ENCODE measurements at places on chromosomes 13 and 19.

DNA sequence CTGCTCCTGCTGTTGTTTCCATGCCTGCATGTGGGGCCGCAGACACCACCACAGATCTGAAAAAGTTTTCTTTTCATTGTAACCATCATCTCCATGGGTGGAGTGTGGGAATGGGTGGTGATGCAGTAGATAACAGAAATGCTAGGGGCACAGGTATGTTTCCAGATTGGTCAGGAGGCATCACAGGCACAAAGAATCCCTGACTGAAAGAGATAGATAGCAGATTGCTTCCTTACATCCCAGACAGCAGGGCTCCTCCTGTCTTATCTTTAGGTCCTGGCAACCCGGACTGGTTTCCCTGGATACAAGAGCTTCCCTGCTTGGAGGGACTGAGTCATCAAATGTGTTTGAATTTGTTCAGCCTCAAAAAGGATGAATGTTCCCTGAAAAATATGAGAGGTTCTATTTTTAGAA lies 1937.6 kb downstream of the PCDH9 start:
- DNase-seq = no peak

GRCh38 chr13:50127726-50128291 lies 112.6 kb downstream of the KCNRG start:
- no peak for DNase-seq

DNA sequence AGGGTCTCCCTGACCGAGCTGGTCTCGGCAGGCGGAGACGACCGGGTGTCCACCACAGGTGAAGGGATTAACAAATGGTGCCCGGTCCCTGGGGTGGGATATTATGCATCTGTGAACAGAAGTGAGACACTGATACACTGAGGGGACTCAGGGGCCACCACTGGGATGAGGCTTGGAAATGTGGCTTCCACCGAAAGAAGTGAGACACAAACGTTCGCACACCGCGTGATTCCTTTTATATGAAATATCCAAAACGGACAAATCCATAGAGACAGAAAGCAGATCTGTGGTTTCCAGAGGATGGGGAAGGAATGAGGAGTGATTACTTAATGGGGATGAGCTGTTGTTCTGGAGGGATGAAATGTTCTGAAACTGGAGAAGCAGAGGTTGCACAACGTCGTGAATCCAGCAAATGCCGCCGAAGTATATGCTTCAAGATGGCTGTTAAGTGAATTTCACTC lies 47.5 kb downstream of the C13orf46 start:
- DNase-seq = no peak

DNA sequence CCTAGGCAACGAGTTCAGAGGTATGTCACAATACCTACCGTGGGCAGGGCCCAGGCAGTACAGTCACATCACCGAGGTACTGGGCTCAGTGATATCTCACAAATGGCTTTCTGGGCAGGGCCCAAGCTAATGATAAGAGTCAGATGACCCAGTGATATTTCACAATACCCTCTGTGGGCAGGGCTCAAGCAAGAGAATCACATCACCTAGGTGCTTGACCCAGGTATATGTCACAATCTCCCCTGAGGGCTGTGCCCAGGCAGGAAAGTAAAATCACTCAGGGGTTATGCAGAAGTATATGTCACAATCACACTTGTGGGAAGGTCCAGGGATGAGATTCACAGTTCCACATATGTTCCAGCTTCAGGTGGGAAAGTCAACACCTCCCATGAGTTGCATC lies 45.3 kb downstream of the ZNF729 start:
- DNase-seq = no peak

DNA sequence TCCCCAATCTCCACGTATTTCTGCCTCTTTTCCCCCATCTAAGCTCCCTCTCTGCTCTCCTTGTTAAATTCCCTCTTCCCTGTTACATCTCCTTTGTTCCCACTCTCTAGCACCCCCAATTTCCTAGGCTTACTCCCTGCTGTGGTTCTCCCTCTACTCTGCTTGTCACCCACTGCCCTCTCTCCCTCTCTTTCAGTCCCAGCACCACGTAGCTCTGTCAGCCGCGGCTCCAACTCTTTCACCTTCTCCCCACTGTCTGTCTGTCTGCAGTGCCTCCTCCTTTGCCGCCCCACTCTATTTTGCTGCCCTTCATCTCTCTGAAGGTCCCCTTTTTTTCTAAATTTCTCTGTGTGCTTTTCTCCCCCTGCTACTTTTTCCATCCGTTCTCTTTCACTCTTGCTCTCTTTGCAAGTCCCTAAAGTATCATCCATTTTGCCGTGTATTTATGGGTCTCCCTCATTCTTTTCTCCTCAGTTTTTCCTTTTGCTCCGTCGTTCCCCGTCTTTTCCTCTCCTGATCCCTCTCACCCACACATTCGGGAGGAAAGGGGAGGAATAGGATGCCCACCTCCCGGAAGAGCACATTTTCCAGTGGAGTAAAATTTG lies 937 bp downstream of the ZNF841 start:
- DNase-seq = no peak

DNA sequence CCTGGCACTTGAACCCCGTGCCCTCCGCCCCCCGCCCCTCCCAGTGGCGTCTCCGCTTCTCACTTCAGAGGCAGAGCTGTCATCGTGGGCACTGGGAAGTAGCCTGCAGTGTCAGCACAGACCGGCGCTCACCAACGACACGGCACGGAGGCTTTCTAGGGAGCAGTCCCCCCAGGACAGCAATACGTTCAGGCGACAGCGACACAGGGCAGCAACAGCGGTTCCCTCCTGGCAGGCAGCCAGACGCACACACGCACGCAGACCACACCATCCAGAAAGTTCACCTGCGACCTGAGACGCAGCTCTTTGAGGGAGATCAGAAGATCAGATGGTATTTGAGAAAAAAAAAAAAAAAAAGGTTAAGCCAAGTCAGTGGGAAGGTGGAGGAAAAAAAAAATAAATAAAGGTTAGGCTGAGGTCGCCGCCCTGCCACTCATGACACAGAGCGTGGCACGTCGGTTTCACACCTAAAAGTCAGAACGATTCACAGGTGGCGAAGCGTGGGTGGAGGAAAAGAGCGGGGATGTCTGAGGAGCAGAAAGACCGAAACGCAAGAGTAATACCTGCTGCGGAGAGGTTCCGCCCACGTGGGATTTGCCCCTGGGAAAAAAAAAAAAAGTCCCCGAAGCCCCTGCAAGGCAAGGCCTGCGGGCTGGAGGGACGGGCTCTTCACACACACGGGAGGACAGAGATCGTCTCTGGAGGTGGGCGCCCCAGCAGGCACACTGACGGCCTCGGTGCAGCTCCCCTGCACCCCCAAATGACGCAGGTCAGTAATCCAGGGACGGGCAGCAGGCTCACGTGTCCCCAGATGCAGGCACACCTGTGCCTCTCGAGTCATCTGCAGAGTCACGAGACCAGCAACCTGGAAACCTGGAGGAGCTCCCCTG lies 94.5 kb downstream of the GNG7 start:
- DNase-seq = no peak

DNA sequence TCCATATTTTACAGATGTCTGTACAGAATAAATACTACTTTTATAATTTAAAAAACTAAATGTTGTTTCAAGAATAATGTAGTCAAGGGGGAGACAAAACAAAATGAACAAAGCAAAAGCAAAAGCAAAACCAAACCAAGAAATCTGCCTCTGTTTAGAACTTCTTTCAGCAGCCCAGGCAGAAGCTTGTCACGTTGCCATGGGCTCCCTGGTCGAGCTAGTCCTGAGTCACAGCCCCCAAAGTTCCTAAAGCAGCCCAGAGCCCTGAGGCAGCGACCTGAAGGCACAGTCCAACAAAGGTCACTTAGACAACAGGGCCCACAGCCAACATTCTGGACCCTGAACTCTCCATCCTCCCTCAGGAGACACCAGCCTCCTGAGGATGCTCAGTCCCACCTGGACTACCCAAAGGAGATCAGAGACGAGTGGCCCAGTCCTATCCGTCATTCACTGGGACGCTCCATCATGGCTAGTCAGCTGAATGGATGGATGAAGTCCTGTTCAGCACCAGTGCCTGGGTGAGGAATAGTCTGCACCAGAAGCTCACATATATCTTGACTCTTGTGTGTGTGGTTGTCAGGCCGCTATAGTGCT lies 41.7 kb downstream of the SIAH3 start:
- DNase-seq = no peak

GRCh38 chr13:20024702-20025101 lies 66.2 kb downstream of the ZMYM2 start:
- no peak for DNase-seq

DNA sequence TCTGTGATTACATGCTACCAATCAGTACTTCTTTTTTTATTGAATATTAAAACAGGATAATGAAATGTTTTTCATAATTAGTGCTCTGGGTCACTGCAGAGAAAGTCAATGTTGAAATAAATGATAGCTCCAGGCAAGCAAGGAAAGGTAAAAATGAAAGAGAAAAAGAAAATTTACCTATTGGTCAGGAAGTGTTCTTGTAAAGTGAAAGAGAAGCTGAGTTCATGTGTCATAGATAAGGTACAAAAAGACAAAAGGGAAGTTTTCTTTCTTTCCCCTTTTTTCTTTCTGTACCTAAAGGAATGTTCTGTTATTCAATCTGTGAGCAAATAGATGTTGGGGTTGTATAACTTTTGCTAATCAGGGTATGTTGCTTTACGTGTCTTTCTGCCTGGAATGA lies 197.0 kb downstream of the PCDH9 start:
- no peak for DNase-seq

GRCh38 chr19:19423322-19423721 lies 17.8 kb downstream of the GATAD2A start:
- DNase-seq = no peak

GRCh38 chr19:36707134-36707533 lies 19.7 kb downstream of the ZNF567 start:
- DNase-seq = no peak

- no peak for DNase-seq
Observed at GRCh38 chr13:106183410-106184065, 351.9 kb downstream of the EFNB2 start.

DNA sequence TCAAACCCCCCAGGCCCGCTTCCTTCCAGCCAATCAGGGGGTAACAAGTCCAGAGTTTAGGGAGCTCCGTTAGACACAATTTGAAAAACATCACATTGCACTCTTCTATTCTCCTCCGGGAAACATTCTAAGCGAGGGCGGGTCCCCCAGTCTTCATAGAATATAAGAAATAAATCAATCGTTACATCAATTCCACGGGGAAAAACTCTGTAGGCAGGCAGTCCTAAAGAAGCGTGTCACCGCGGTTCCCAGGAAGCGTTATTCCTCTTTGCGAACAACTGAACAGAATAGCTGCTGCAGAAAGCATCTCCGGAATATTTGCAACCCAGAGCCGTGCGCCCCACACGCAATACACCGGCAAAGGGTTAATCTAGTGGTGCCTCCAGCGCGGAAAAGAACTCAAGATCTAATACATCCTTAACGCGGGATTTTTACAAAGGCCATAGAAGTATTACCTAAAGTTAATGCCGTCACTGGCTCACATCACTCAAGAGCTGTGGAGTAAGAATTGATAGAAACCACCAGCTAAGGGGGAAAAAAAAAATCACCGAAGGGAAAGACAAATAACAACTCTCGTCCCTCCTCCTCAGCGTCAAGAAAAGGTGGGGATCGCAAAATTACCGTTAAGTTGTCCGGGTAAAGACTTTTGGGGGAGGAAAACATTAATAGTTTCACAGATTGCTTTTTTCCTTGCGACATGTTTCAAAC lies 65.1 kb downstream of the KCNRG start:
- DNase-seq = no peak

DNA sequence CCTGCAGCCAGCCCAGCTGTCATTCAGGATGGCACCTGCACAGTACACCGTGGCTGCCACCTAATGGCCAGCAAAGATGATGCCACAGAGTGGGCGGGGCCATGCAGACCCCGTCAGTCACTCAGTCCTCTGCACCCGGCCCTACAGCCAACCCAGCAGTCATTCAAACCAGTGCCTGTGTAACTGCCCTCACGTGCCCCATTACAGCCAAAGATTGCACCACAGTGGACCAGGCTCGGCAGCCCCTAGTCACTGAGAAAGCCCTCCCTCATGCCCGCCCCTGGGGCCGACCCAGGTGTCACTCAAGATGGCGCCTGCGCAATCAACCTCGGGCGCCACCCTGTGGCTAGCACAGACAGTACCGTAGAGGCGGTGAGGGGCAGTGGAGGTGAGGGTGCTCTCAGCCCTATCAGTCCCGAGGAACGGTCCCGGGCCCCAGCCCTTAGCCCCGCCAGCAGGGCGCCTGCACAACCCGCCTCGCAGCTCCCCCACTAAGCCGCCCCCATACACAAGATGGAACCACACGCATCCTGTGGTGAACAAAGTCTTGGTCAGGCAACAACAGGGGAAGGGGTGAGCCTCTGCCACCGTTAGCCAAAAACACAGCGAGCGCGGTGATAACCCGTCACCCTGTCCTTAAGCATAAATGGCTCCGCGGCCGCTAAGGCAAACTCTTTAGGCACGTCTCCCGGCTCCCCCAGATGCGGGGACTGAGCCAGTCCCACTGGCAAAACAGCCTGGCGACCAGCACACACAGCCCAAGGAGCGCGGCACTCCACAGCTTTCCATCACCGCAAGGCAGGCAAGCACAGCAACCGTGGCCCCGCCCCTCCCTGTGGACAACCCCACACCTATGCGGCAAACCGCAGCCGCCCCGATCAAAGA lies 2.3 kb downstream of the PEG3 start:
- DNase-seq = no peak

DNA sequence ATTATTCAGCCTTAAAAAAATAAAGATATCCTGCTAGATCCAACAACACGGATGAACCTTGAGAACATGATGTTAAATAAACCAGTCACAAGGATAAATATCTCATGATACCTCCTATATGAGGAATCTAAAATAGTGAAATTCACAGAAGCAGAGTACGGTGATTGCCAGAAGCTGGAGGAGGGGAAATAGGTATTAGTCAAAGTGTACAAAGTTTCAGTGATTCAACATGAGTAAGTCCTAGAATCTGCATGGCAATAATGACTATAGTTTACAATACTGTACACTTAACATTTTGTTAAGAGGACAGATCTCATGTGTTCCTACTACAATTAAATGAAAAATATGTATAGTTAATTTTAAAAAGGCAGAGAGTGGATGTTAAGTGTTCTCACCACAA lies 206.6 kb upstream of the SLC10A2 start:
- no peak for DNase-seq

DNA sequence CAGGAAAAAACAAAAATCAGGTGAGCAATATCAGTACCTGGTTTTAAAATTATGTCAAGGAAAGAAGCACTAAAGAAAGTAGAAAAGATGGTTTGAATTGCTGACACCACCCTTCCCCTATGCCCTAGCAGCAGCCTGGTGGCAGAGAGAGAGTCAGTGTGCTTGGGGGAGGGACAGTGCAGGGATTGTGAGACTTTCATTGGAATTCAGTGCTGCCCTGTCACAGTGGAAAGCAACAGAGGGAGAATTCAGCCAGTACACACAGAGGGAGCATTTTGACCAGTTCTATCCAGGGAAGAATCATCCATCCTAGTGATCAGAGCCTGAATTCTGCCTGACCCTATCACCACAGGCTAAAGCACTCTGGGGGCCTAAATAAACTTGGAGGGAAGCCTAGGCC lies 222.4 kb upstream of the PCDH17 start:
- DNase-seq = no peak

- peak; percentile 93 for DNase-seq
Observed at GRCh38 chr19:17394891-17395415, 957 bp upstream of the CCDC194 start.

DNA sequence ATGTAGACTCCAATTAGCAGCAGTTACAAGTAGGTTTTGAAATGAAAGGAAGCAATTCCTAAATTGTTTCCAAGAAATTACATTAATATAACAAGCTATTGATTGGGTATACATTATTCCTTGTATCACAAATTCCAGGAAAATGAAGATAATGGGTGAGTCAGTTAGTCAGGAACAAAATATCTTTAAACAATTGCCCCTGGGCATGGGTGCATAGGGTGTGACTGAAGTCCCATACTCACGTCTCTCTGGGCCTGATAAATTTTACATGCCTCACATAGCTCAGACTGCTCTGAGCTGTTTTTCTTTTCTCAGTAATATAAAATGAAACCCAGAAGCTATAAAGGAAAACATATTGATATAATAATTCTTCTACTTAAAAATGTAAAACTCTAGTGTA lies 87.8 kb downstream of the FNDC3A start:
- DNase-seq = no peak

All from D721Med (cell line).